ENCODE measurements at places on chromosomes 5 and 9.

DNA sequence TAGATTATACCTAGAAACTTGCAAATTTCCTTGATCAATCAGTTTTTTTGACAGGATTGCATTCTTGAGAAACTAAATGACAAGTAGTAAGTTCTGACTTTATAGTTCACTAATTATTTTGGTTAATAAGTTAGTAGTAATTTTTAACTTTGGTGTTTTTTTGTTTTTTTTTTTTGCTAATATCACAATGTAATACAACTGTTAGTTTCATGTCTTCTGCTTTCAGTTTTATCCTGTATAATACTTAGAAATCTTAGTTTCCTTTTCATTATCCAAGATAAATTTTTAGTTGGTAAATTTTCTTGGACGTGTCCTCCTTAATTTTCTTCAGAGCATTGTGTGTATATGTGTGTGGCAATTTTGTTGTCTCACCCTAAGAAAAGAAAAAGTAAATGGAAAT, 57.8 kb downstream of the CWC27 start:
- DNase-seq: no peak

GRCh38 chr5:179134511-179134910, 74.3 kb downstream of the ZNF354C start:
- no peak for DNase-seq

- no peak for DNase-seq
Observed at GRCh38 chr9:35766997-35767396, 12.9 kb upstream of the MSMP start.

- DNase-seq: no peak
Observed at GRCh38 chr5:45089870-45090269, 281.1 kb downstream of the MRPS30 start.

GRCh38 chr9:78577156-78577906, 280.4 kb downstream of the PSAT1 start:
- no peak for DNase-seq

DNA sequence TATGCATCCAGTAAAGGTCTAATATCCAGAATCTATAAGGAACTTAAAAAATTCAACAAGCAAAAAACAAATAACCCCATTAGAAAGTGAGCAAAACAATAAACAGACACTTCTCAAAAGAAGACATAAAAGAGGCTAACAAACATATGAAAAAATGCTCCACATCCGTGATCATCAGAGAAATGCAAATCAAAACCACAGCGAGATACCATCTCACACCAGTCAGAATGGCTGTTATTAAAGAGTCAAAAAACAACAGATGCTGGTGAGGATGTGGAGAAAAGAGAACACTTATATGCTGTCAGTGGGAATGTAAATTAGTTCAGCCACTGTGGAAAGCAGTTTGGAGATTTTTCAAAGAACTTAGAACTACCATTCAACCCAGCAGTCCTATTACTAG, 86.1 kb downstream of the WWC1 start:
- no peak for DNase-seq

DNA sequence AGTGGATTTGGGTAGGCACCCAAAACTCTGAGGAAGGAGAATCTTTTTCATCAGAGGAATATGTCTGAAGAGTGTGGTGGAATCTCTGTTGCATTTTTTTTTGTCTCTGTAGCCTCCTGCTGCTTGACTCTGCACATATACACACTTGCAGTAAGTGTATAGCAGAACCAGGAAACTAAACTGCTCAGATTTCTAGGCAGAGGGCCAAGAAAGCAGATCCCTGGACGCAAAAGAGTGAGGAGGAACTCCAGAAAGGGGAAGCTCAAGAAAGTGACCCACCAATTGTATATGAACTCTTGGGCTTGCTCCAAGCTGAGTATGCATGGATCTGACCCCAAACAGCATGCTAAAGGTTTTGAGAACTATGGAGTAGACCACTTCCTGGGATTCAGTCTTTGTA, 181.8 kb downstream of the GADD45G start:
- no peak for DNase-seq

All from Calu3 (cell line).